ENCODE measurements at places on chromosomes 4 and X.

GRCh38 chr4:104879367-104879766 lies 267.3 kb upstream of the TET2 start:
- H3K4me1 ChIP-seq, result no peaks in the 10 kb centered on the region
- no peak for DNase-seq
- H3K27ac ChIP-seq, result no peak overlapping the region

GRCh38 chr4:99506781-99507180 lies 4.0 kb upstream of the C4orf17 start:
- H3K4me1 ChIP-seq, result peaks cover 3% of the 10 kb centered on the region
- H3K27ac ChIP-seq, result no peak overlapping the region
- no peak for DNase-seq
- H3K36me3 ChIP-seq, result no peaks in the 10 kb centered on the region
- no peak overlapping the region for H3K4me3 ChIP-seq
- no peaks in the 10 kb centered on the region for H3K27me3 ChIP-seq

DNA sequence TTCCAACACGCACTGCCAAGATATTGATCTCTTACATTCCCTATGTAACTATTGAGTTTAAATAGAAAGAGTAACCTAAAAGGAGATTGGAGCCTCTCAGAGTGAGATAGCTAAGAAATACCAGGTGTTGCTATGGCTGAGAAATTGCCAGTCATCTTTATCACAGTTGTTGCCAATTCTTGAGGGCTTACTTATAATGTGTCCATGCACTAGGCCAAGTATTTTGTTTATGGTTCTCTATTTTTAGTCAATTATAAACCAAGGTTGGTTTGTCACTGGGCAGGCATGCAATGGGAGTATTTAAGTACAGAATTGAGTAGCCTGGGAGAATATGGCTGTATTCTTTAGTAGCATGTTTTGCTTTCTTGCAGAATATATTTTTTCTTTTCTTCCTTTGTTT lies 201.6 kb downstream of the TEX13A start:
- no peak for DNase-seq
- H3K36me3 ChIP-seq, result no peaks in the 10 kb centered on the region
- no peaks in the 10 kb centered on the region for H3K27me3 ChIP-seq
- no peak overlapping the region for H3K27ac ChIP-seq

- H3K4me1 ChIP-seq, result no peaks in the 10 kb centered on the region
- H3K27me3 ChIP-seq, result no peaks in the 10 kb centered on the region
- H3K27ac ChIP-seq, result no peak overlapping the region
- no peaks in the 10 kb centered on the region for H3K36me3 ChIP-seq
- no peak for DNase-seq
- H3K4me3 ChIP-seq, result no peak overlapping the region
These were observed 213.8 kb upstream of the LDB2 start for GRCh38 chr4:17112292-17112659.

DNA sequence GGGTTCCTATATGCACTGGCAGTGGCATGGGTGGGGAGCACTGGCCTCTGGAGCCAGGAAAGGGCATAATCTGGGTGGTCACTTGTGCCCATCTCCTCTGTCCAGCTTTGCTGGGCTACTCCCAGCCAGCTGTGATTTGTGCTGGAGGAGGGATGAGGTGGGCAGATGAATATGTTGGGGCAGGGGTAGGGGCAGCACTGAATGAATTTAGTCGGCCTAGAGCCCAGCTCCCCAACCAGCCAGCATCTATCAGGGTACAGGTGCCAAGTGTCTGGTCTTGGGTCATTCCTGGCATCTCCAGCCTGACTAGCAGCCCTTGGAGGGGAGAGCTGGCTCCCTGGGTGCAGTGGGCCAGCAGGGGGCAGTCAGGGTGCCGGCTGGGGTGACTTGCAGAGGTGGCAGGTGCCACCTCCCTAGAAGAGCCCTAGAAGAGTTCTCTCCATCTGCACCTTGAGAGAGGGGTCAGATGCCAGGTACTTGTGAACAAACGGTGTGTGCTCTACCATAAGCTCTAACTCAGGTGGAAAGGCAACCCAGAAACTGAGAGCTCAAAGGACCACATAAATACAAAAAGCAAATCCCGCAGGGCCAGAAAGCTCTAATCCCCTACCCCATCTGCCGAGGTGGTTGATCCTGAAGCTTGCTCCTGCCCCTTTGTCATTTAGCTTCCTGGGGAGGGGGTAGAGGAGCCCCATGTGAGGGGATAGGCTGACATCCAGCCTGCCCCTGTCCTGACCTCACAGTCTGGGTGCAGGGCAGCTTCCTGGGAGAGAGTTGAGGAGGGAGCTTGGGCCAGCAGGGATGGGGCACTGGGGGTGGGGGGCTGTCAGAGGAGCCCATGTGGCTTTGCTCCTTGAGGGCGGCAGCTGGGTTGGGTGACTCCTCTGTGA lies 2.2 kb downstream of the SORCS2 start:
- H3K4me3 ChIP-seq, result peak overlapping the region; percentile 21
- H3K27ac ChIP-seq, result no peak overlapping the region

- DNase-seq, result no peak
- H3K27me3 ChIP-seq, result peaks cover 33% of the 10 kb centered on the region
- no peaks in the 10 kb centered on the region for H3K36me3 ChIP-seq
These were observed 85.7 kb downstream of the JAKMIP1 start for GRCh38 chr4:6114601-6115000.

- no peaks in the 10 kb centered on the region for H3K36me3 ChIP-seq
- peaks cover 68% of the 10 kb centered on the region for H3K27me3 ChIP-seq
- H3K27ac ChIP-seq, result no peak overlapping the region
- peaks cover 13% of the 10 kb centered on the region for H3K4me1 ChIP-seq
- no peak for DNase-seq
These were observed 557 bp upstream of the KDR start for GRCh38 chr4:55125763-55126541.

DNA sequence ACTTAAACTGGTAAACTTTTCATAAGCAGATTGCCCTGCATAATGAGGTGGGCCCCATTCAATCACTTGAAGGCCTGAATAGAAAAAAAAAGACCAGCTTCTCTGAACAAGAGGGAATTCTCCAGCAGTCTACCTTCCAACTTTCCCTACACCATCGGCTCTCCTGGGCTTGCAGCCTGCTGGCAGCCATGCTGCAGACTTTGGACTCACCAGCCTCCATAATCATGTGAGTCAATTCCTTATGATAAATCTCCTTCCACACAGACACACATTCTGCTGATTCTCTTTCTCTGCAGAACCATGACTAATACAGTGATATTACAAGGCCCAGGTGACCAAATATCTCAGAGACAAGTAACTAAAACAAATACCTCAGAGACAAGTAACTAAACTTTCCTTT lies 113.8 kb upstream of the WDR17 start:
- H3K27me3 ChIP-seq, result no peaks in the 10 kb centered on the region
- H3K36me3 ChIP-seq, result no peaks in the 10 kb centered on the region
- H3K27ac ChIP-seq, result no peak overlapping the region
- no peak for DNase-seq

DNA sequence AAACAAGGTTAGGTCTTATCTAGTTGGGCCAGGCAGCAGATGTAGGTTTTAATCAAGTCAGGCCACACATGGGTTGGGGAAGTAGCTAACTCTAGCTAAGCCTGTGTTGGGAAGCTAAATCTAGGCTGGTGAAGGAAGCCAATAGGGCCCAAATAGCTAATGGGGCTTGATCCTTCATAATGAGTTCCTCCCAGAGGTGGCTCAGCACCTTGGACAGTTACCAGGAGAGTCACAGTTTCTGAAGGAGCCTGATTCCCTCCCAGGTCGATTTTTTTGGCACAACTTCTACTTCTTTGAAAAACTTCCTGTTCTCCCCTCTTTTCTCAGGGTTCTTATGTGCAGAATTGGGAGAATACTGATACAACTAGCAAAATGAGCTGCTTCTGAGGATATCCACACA lies 242.5 kb upstream of the PRPS2 start:
- no peaks in the 10 kb centered on the region for H3K36me3 ChIP-seq
- H3K4me1 ChIP-seq, result no peaks in the 10 kb centered on the region
- peak; percentile 23 for DNase-seq

GRCh38 chrX:118655561-118656246 lies 71.7 kb upstream of the IL13RA1 start:
- no peak for DNase-seq
- no peak overlapping the region for H3K27ac ChIP-seq
- H3K27me3 ChIP-seq, result no peaks in the 10 kb centered on the region
- peaks cover 4% of the 10 kb centered on the region for H3K4me1 ChIP-seq
- H3K4me3 ChIP-seq, result no peak overlapping the region

GRCh38 chr4:55256787-55257186 lies 89.3 kb upstream of the SRD5A3 start:
- H3K27me3 ChIP-seq, result no peaks in the 10 kb centered on the region
- H3K27ac ChIP-seq, result no peak overlapping the region
- H3K4me1 ChIP-seq, result no peaks in the 10 kb centered on the region
- no peak for DNase-seq

DNA sequence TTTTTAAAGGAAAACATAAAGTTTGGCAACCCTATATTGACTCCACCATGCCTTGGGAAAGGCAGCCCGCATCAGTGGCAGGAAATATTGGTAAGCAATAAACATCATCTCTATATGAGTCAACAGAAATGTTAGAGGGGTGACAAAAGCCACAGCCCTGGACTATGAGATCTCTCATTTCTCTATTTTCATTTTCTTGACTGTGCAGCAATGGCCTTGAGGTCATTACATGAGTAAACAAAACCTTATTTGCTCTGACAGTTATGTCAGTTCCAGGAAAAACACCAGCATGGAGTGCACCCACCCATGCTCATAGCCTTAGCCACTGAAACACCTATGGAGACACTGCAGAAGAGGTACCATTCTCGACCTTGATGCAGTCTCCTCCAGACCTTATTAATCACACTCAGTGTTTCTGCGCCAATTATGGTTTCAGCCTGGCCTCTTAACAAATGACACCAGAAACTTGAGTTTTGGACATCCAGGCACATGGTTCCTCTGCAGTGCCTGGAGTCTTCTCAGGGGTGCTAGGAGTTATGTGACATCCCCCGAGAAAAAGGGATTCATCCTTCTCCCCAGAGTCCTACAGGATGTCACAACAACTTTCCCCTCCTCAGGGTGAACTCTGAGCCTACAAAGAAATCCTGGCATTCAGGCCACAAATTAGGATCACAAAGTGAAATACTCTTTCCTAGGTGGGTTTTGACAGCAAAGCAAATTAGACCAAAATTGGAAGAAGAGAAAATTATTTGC lies 16.0 kb upstream of the HPGD start:
- DNase-seq, result no peak
- H3K27ac ChIP-seq, result no peak overlapping the region
- no peaks in the 10 kb centered on the region for H3K4me1 ChIP-seq
- H3K4me3 ChIP-seq, result no peak overlapping the region
- no peaks in the 10 kb centered on the region for H3K36me3 ChIP-seq

DNA sequence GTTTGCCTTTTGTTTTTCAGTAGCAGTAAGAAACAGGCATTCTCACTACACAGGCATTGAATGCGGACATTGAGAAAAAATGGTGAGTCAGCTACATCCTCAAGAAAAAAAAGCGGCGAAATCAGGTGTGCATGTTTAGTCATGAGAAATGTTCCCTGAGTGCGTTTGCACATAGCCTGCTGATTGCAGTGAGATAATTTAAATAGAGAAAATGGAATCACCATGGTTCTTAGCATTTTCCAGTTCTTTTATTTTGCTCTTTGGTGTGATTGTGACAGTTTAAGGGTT lies 54.1 kb upstream of the CLDN34 start:
- H3K4me1 ChIP-seq, result peaks cover 19% of the 10 kb centered on the region
- DNase-seq, result no peak
- H3K27ac ChIP-seq, result no peak overlapping the region

GRCh38 chr4:16377887-16378286 lies 151.6 kb upstream of the TAPT1 start:
- no peaks in the 10 kb centered on the region for H3K4me1 ChIP-seq
- H3K27me3 ChIP-seq, result no peaks in the 10 kb centered on the region
- H3K36me3 ChIP-seq, result no peaks in the 10 kb centered on the region
- H3K27ac ChIP-seq, result no peak overlapping the region
- DNase-seq, result no peak

- peaks cover 14% of the 10 kb centered on the region for H3K4me1 ChIP-seq
- H3K27ac ChIP-seq, result no peak overlapping the region
- H3K36me3 ChIP-seq, result no peaks in the 10 kb centered on the region
- H3K4me3 ChIP-seq, result no peak overlapping the region
These were observed 289.3 kb upstream of the GATB start for GRCh38 chr4:152050106-152050505.

DNA sequence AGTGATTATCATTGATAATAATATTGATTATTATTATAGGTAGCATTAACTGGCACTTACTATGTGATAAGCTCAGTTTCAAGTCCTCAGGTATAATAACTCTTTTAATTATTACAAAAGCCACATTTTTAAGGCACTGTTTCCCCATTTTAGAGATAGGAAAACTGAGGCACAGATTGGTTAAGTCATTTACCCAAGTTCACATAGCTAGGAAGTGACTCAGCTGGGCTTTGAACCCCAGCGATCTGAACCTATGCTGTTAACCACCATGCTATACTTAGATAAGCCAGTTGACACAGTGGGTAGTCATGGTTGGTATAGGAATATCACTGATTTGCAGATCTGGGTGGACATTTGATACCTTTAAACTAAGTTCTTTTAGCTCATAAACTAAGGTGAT lies 110.4 kb downstream of the FRAS1 start:
- peaks cover 42% of the 10 kb centered on the region for H3K4me1 ChIP-seq
- DNase-seq, result no peak

GRCh38 chr4:76830964-76831703 lies 66.8 kb downstream of the SOWAHB start:
- H3K36me3 ChIP-seq, result no peaks in the 10 kb centered on the region
- H3K4me3 ChIP-seq, result peak overlapping the region; percentile 58
- no peaks in the 10 kb centered on the region for H3K27me3 ChIP-seq
- peak overlapping the region; percentile 87 for H3K27ac ChIP-seq
- DNase-seq, result no peak
- H3K4me1 ChIP-seq, result peaks cover 23% of the 10 kb centered on the region

DNA sequence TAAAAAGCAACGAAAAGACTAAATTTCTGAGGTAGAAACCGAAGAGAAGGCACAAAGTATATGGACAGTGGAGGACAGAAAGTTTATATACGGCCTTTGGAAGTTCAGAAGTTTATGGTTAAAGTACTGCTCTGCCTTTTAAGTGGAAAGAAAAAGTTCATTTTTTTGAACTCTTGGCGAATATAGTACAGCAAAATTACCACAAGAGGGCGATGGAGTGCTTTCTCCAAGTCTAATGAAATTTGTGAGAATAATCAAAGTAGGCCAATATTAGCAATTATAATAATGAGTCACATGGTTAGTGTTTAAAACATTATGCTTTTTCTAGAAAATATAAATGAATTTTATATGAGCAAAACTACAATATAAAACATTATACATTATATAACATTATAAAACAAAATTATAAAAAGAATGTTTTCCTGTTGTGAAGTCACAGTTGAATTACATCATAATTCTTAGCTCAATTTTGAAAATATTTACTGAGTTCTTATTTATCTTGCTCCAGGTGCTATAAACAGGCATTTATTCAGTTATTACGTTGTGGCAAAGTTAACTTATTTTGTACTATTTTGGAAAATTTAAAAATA lies 136.2 kb upstream of the BMPR1B start:
- no peaks in the 10 kb centered on the region for H3K27me3 ChIP-seq
- DNase-seq, result no peak
- no peak overlapping the region for H3K27ac ChIP-seq
- H3K4me1 ChIP-seq, result peaks cover 10% of the 10 kb centered on the region
- H3K36me3 ChIP-seq, result peaks cover 14% of the 10 kb centered on the region
- no peak overlapping the region for H3K4me3 ChIP-seq
